ENCODE measurements at places on chromosomes 3 and 15.

- DNase-seq, result no peak
Observed at GRCh38 chr3:54273791-54274190, 151.4 kb downstream of the CACNA2D3 start.

GRCh38 chr3:22306454-22306853 lies 555.4 kb upstream of the ZNF385D start:
- no peak for DNase-seq

- no peak for DNase-seq
Observed at GRCh38 chr3:158528076-158528674, 42.8 kb upstream of the MLF1 start.

DNA sequence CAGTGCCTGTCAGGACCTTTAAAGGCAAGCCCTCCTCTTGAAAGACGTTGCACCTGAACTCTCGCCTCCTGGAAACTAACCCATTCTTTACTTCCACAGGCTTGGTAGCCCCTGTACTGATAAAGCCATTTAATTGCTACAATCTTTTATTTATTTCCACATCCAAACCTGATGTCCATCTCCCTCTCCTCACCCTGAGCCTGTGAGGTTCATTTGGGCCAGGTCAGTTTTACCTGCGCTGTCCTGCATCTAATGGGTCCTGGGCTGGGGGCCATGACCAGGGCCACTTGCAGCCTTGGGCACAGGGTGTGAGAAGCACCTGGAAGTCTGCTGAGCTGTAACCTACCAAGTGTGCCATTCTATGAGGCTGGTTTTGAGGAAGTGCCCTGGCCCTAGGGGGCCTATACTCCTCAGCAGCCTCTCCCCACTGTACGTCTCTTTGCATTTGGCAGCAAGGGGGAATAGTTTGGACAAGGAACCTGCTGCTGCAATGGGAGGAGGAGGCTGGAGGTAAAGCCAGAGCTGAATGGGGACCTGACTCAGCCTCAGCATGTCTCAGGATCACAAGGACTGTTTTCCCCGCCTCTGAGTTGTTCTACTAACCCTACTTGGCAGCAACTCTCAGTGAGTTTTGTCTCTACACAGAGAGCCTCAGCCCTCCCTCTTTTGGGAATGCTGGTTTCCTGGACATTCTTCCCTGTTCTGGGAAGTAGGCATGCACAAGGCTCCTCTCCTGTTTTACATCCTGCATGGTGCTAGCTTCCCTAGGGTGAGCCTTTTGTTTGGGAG lies 53.8 kb downstream of the WDR76 start:
- DNase-seq, result no peak

GRCh38 chr15:39114690-39115378 lies 466.0 kb upstream of the THBS1 start:
- no peak for DNase-seq

- DNase-seq, result no peak
Observed at GRCh38 chr3:136664771-136665170, 87.4 kb downstream of the STAG1 start.

GRCh38 chr3:16441371-16441875 lies 72.1 kb downstream of the RFTN1 start:
- DNase-seq, result no peak

- DNase-seq, result no peak
Observed at GRCh38 chr15:27731776-27732175, 367.3 kb downstream of the OCA2 start.

Data from activated gamma-delta T cell treated with anti-CD3 and anti-CD28 coated beads, Interleukin-2, amount 50 U/mL, for 16 hours (primary cell).